Activated CD4-positive, CD25-positive, alpha-beta regulatory T cell (primary cell): ENCODE measurements at places on chromosomes 2 and 18.

DNA sequence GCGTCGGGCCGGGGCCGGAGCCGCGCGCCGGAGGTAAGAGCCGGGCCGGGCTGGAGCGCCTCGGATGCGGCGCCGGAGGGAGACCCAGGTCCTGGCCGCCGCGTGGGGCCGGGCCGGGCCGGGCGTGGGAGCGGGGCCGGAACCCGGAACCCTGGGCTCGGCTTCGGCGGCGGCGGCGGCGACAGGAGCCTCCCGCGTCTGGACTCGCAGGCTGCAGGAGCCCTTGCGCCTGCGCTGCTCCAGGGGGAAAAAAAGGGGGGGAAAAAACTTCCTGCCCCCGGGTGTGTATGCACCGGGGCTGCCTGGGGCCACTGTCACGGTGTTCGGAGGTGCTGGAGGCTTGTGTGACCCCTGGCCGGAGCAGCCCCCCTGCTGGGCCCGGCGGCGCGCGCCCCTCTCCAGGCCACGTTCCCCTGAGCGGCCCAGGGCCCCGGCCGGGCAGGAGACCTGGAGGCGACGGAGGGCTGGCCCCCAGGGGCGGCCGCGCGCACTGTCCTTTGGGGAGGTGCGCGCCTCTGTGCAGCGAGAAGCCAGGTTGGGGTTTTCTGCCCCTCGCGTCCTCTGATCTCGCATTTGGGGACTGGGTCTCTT, 864 bp downstream of the KLHL29 start:
- no peak for DNase-seq

- DNase-seq: no peak
These were observed 780.8 kb upstream of the KLHL29 start for GRCh38 chr2:22604136-22604535.

GRCh38 chr2:88114889-88115288, 13.0 kb downstream of the FABP1 start:
- no peak for DNase-seq

DNA sequence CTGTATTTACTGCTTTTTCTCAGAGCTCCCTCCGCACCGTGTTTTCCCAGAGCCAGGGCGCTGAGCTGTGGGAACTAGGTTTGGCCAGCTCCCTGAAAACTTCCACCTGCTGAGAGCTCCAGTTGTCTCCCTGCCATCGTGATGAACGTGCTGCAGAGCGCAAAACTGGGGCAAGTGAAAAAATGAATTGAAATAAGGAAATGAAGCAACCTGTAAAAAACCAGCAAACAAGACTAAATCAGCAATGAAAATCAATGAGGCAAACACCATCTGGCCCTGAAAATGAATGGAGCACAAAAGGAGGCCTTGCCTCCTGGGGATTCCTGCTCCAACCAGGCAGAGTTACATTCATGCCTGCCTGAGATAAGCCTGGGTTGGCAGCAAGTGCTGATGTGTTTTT, 129.9 kb downstream of the MARCHF4 start:
- DNase-seq: no peak

GRCh38 chr18:23967321-23968089, 47.0 kb upstream of the TTC39C start:
- no peak for DNase-seq

DNA sequence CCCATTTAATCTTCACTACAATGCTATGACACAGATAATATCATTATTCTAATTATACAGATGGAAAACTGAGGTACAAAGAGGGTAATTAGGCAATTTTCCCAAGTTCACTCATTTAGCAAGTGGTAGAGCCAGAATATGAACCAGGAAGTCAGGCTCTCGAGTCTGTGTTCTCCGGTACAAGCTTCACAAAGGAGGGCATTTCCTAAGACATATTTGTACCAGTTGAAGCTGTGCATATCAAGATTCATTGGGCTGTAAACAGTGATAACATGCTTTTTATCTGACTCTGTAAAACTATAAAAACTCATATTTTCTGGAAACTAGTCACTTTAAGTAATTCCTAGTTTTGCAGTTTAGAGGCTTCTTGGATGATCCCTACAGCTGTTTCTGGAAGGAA, 23.0 kb upstream of the CPS1 start:
- no peak for DNase-seq

GRCh38 chr18:65329010-65329409, 421.8 kb upstream of the CDH7 start:
- DNase-seq: no peak

- DNase-seq: no peak
These were observed 66.2 kb downstream of the BCL2L11 start for GRCh38 chr2:111186933-111187332.

GRCh38 chr2:39854771-39855170, 75.7 kb upstream of the THUMPD2 start:
- no peak for DNase-seq

DNA sequence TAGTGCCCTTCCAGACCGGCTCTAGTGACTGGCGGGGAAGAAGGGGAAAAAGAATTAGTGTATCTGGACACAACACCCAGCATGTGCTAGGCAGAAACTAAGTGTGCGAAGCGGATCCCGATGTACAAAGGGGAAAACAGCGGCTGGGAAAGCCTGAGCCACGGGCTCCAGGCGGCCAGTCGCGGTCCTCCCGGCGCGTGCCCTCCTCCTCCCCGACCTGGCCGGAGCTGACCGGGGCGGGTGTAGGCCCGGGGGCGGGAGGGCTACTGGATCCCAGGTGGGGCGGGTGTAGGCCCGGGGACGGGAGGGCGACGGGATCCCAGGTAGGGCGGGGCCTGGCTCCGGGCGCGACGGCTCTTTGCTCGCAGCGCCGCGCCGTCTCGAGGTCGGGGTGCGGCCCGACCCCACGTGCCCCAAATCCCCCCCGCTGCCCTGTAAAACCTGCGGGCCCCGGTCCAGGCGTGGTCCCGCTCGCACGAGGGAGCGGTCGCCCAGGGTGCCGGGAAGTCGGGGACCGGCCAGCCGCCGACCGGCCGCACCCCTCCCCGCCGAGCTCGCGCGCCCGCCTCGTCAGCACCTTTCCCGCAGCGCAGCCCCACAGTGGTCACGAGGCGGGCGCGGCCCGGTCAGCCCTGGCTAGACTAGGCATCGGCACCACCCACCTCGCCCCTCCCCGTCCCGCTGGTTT, 48.8 kb downstream of the C2orf42 start:
- DNase-seq: peak; percentile 68

GRCh38 chr2:25285265-25286024, 56.3 kb downstream of the DNMT3A start:
- no peak for DNase-seq

GRCh38 chr2:157236404-157236803, 21.1 kb upstream of the GALNT5 start:
- no peak for DNase-seq

DNA sequence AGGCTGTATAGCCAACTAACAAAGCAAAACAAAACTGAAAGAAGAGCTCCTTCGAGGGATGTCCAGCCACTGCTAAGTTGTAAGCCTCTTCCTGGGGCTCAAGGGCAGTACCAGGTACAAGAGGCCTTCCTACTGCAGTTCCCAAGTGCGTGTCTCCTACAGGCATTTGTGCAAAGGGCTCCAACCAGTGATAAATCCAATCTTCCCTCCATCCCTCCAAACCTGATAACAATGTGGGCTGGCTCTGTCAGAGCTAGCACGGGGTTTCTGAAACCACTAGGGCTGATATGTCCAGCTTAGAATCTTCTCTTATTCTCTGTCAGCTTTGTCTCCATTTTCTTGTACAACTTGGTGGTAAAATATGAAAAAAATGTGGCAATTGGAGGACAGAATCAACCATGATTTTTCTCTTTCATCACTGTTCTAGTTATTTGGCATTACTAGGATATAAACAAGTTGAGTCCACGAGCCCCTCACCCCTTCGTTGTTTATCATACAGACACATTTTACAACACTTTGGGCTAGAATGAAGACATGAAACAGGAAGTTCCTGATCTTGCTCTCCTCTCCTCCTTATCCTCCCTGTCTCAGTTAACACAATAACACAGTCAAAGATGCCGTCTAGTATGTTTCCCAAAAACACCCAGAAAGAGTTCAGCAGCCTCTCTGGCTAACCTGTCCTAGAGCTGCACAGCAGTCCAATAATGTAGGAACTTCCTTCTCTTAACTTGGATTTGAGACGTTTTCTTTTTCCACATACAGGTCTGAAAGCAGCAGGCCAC, 35.4 kb upstream of the WIPF1 start:
- no peak for DNase-seq

DNA sequence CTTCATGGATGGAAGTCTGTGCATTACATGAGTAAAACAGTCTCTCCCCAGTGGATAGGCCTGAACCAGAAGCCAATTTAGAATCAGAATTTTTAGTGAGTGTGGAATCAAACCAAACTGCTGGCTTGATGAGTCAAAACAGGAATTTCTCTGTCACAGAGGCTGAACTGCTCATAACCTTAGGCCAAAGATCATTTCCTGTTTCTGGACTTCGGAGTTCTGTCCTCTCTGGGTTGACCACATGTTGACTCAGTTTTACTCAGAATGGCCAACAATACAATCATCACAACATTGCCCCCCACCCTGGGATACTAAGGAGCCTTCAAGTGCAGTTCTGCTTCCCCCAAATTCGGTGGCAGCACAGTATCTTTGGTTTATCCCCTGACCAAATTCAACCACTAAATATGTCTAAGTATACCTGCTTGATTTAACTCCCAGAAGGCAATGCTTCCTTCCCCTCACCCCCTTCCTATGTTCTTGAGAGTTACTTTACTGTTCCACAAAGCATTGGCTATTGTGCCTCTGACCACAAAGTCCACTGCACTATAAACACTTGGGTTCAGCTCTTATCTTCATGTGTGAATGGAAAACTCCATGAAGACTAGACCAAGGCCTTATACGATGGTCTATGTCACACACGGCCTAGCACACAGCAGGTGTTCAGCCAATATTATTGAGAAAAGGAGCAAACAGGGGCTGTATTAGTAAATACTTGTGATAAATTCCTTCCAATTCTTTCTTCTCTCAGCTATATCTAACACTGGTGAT, 67.8 kb downstream of the NXPH2 start:
- DNase-seq: no peak

- no peak for DNase-seq
These were observed 35.9 kb upstream of the MGAT5 start for GRCh38 chr2:134217924-134218323.

- DNase-seq: no peak
These were observed 249.7 kb upstream of the NCKAP5 start for GRCh38 chr2:133817680-133818566.

- no peak for DNase-seq
These were observed 155.3 kb upstream of the MYO3B start for GRCh38 chr2:170022692-170023091.

DNA sequence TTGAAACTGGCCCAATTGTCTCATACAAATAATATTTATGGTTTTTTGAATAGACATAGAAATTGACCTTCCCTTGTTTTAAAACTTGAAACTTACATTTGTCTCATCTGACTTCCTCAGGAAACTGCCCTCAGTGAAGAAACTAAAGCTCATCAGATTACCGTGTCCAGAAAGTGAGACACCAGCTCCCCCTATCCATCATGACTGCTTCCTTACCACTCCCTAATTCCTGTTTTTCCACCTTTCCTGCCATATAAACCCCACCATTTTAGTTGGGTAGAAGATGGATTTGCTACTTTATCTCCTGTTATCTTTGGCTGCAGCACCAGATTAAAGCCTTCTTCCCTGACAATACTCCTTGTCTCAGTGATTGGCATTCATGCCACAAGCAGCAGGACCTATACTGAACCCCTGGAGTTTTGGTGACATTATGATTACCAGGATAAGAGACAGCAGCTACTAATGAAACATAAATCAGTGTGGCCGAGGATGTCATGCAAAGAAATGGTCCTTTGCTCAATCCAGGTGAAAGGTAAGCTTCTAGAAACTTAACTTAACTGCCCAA, 1627.6 kb upstream of the ZEB2 start:
- no peak for DNase-seq
